Upper lobe of right lung (tissue), 1 donor: ENCODE measurements at places on chromosomes 7 and 10. TPM values are rescaled to one million over a fixed set of nuclear protein-coding genes. Genes with fewer than 3 reads are reported as not detected.

GRCh38 chr7:121138262-121138933 lies 149.9 kb downstream of the CPED1 start:
- DNase-seq = no peak

The NUTM2E gene
- not detected for total RNA-seq

The GOLGA7B gene
- total RNA-seq = 0.98 TPM

DNA sequence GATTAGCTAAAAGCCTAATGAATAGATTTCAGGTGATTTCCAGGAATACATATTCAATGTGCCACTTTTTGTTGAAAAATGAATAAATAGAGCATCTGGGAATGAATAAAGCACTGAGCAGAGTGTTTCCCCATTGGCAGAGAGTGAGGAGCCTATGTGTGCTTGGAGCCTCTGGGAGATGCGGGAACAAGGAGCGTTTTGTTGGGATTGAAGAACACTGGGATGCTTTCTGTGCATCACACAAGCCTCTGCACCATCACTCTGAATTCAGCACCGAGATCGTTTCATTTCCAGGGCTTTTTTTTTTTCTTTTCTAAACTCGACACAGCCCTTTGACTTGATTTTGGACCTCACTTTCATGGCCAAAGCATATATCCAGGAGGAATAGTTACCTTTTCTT lies 111.4 kb downstream of the BAMBI start:
- no peak for DNase-seq

- no peak for DNase-seq
Observed at GRCh38 chr10:28661035-28661434, 16.3 kb upstream of the BAMBI start.

- DNase-seq = no peak
Observed at GRCh38 chr10:114184276-114184675, 5.1 kb downstream of the TDRD1 start.

- DNase-seq = no peak
Observed at GRCh38 chr10:79409726-79410085, 35.7 kb downstream of the ZCCHC24 start.

DNA sequence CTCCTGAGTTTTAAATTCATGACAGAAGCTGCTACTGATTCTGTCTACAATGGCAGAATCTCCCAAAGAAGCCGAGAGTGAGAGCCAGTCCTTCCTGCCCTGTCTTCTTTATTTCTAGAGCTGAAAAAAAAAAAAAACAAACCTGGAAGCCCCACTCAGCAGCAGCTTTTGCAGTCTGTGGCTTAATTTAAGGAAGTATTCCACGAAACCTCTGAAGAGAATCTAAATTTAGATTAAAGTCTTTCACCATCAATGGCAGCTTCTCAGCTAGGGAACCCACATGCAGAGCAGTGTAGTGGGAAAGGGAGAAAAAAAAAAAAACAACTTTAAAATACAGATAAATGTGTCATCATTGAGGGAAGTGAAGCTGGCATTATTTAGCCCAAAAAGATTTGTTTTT lies 23.4 kb downstream of the SMURF1 start:
- DNase-seq = no peak

- peak; percentile 80 for DNase-seq
Observed at GRCh38 chr7:44973610-44974401, 5.0 kb downstream of the MYO1G start.

GRCh38 chr10:3357737-3358136 lies 185.2 kb upstream of the PITRM1 start:
- no peak for DNase-seq

DNA sequence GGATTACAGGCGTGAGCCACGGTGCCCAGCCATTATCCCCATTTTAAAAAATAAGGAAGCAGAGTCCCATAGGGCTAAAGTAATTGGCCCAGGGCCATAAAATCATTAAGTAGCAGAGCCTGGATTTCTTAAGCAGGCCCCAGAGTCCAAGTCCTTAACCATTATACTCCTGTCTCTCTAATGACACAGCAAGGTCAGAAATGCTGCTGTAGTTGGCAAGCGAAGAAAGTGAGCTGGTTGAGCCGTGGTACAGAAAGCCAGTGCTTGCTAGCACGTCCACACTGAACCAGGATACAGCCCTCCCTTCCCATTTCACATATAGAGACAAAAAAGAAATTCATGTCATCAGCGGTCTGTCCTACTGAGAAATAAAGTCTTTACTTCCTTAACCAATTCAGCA lies 562.7 kb downstream of the GALNT17 start:
- no peak for DNase-seq

DNA sequence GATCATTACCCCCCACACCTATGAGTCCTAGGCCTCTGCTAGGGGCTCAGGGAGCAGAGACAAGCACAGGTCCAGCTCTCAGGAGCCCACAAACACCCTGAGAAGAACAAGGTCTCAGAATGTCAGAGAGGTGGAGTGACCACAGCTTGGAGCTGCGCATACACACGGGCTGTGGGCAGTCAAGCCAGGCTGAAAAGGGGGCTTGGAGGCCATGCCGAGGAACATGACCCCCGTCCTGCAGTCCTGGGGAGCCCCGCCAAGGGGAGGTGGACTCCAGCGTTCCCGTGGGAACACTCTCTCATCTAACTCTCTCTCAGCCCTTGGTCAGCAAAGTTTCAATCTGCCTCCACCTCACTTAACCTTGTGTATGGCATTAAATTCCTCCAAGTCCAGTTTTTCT lies 7.8 kb upstream of the MMP21 start:
- no peak for DNase-seq

The CCNJ gene
- total RNA-seq = 8.4 TPM

The PAX4 gene
- total RNA-seq = not detected
